ENCODE measurements at places on chromosomes 7 and 10.

- no peak for DNase-seq
These were observed 210.5 kb downstream of the BICC1 start for GRCh38 chr10:58723186-58723585.

GRCh38 chr7:151226875-151227782 lies at the start of gene ABCF2:
TSS of gene ABCF2 (minus strand) at chr7:151227205. CDS start at chr7:151226458, 747 bp downstream.
- DNase-seq = peak; percentile 95

GRCh38 chr10:1381339-1381738 lies 325.2 kb downstream of the WDR37 start:
- no peak for DNase-seq

DNA sequence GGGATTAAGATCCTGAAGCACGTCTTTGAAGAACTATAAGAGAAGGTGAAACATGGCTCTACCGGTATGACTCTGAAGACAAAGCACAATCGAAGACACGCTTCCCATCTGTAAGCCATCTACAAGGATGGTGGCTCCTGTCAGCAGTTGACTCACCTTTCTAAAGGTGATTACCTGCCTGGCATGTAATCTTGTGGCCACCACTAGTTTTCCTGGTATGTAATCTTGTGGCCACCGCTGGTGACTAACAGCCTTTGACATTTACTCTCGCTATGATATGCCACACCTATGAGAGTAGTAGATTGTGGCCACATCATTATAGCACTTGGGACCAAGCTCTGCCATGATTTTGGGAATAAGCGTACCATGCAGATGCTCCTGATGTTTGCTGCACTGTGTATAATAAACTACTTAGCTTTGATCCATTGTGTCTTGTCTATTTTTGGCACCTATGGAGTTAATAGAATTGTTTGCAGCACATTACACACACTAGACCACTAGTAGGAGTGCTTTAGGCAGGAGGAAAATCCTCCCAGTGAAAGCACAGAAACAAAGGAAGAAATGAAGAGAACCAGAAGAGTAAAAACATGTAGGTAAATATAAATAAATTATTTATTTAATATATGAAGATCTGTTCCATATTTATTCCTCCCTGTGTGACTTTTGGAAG lies 59.8 kb downstream of the VAX1 start:
- no peak for DNase-seq

DNA sequence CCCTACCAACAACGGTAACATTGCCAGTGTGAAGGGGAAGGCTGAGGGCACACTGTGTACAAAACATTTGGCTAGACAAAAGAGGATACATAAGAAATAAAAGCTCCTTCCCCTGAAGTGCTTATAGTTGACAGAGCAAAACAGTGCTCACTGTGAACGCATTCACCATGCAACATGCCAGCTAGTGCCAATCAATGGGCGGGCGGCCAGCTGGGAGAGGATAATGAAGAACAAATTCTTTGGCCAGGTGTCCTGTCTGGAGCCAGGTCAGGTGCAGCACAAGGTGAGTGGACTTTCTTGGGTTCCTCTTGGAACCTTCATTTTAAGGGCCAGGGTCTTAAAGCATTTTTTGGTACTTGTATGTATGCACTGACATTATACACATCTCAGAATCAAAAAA lies 106.1 kb downstream of the ICA1 start:
- no peak for DNase-seq

DNA sequence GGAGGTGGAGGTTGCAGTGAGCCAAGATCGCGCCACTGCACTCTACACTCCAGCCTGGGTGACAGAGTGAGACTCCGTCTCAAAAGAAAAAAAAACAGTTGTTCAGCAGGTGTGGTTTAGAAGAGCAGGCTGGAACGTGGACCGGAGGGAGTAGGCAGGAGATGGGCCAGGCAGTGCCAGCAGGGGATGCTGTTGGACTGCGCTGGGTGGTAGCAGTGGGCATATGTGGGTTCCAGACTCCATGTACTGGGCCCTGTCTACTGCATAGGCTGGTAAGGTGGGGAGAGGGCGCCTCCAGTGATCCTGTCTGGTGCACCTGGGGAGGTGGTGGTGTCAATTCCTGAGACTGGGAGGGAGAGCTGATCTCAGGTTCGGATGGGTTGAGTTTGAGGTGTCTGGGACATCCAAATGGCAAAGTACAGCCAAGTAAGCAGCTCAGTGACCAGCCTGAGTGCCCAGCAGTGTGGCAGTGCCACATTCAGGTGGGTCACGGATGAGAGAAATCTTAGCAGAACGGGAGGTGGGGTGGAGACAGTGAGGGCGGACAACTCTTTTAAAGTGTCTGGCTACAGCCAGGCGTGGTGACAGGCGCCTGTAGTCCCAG lies 25.9 kb downstream of the SFXN4 start:
- DNase-seq = peak; percentile 65

DNA sequence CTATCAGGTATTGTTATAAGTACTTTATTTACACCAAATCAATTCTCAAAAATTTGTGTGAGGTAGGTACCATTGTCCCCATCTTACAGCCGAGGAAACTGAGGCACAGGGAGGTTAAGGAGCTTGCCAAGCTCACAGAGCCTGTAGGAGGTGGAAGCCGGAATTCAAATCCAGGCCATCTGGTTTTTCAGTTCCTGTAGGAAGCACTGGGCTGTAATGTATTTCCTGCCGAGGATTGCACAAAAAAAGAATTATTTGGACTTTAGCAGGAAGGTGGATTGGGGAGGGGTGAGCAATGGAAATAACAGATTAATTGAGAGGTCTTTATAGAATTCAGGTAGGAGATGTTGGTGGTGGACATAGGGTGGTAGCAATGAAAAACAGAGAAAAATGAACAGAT lies 315.3 kb upstream of the AUTS2 start:
- no peak for DNase-seq

- no peak for DNase-seq
These were observed 48.5 kb downstream of the GNAT3 start for GRCh38 chr7:80463272-80463920.

DNA sequence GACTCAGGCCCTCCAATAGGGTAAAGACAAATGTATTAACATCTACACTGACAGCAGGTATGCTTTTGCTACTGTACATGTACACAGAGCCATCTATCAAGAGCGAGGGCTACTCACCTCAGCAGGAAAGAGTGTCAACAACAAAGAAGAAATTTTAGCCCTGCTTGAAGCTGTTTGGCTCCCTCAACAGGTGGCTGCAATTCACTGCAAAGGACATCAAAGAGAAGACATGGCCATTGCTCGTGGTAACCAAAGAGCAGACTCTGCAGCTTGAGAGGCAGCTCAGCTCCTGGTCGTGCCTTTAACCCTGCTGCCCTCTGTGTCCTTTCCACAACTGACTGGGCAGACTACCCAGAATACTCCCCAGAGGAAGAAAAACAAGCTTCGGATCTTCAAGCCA lies 5.1 kb downstream of the AKR1B15 start:
- no peak for DNase-seq

DNA sequence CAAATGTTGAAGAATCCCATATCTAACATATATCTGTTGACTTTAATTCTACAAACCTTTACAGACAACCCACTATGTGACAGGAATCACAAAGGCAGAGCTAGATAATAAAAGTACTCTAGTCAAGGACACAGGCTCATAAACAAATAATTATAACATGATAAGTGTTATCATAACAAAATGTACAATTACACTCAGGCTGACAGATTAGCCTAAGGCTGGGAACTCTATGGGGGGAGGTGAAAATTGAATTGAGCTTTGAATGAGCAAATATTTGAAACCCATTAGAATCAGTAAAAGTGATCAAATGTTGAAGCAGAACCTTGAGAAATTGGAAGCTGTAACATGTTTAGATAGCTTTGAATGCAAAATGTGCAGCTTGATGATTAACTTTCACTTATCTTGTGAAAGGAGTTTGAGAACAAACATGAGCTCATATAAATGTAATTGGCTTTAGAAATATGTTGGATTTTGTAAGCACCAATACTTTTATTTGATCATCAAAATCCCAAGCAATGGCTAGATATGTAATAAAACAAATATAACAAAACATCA lies 970.2 kb downstream of the SORCS3 start:
- no peak for DNase-seq

- no peak for DNase-seq
These were observed 38.6 kb upstream of the TRIM8 start for GRCh38 chr10:102605712-102606111.

- no peak for DNase-seq
These were observed 108.6 kb downstream of the CDK6 start for GRCh38 chr7:92727755-92728154.

GRCh38 chr10:110356628-110357245 lies 52.0 kb upstream of the SMNDC1 start:
- DNase-seq = no peak

DNA sequence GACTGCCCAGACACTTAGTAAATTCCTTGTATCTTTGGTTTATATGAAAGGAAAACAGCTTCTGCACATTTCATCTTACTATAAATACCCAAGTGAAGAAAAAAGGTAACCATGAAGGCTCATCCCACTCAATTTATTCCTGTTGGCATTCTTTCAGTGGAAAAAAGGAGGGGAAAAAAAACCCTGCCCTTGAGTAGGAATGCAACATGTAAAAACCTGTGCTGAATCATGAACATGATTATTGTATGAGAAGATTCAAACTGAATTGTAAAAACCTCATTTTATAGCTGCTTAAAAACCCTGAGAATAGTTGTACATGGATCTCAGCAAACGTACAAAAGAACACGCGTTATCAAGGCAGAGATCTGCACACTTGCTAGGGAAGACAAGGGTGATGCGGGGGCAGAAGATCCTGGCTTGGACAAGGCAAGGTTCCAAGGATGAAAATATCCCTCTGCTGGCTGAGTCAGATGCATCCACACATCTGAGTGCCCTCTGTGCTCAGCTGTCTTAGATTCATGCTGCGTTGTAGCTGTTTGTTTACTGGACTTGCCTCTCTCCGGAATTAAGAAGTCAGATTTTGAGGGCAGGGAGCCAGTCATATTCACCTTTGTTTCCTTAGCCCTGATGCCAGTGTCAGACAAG lies 658.2 kb downstream of the PARD3 start:
- no peak for DNase-seq

- no peak for DNase-seq
These were observed 95.5 kb downstream of the MBL2 start for GRCh38 chr10:52677086-52677485.

- no peak for DNase-seq
These were observed 98.9 kb upstream of the KIF5B start for GRCh38 chr10:32155075-32155516.

DNA sequence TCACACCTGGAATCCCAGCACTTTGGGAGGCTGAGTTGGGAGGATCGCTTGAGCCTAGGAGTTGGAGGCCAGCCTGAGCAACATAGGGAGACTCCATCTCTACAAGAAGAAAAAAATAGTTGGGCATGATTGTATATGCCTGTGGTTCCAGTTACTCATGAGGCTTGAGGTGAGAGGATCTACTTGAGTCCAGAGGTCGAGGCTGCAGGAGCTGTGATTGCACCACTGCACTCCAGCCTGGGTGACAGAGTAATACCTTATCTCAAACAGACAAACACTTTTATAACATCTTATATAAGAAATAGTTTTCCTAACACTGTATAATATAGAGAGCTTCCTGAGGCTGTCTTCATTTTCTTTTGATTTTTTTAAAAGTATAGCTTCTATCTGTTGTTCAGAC lies 448.4 kb upstream of the COBL start:
- no peak for DNase-seq

- no peak for DNase-seq
These were observed 12.9 kb upstream of the BMS1 start for GRCh38 chr10:42769673-42770072.

- no peak for DNase-seq
These were observed 253.1 kb upstream of the IGFBP3 start for GRCh38 chr7:46174196-46174580.

DNA sequence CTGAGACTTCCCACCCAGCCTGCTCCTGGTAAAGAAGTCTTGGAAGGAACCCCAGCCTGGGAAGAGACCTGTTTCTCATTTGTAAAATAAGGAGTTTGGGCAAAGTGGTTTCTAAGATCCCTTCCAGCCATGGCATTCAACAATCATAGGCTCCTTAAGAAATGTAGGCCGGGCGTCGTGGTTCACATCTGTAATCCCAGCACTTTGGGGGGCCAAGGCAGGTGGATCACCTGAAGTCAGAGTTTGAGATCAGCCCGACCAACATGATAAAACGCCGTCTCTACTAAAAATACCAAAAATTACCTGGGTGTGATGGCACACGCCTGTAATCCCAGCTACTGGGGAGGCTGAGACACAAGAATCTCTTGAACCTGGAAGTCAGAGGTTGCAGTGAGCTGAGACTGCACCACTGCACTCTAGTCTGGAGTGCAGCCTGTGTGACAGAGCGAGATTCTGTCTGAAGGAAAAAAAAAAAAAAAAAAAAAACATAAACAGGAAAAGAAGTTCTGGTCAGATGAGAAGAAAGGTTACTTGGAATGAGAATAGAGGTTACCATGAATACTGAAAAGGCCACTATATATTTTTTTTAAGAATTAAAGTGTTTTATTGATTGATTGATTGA lies 15.9 kb downstream of the DLG5 start:
- no peak for DNase-seq

DNA sequence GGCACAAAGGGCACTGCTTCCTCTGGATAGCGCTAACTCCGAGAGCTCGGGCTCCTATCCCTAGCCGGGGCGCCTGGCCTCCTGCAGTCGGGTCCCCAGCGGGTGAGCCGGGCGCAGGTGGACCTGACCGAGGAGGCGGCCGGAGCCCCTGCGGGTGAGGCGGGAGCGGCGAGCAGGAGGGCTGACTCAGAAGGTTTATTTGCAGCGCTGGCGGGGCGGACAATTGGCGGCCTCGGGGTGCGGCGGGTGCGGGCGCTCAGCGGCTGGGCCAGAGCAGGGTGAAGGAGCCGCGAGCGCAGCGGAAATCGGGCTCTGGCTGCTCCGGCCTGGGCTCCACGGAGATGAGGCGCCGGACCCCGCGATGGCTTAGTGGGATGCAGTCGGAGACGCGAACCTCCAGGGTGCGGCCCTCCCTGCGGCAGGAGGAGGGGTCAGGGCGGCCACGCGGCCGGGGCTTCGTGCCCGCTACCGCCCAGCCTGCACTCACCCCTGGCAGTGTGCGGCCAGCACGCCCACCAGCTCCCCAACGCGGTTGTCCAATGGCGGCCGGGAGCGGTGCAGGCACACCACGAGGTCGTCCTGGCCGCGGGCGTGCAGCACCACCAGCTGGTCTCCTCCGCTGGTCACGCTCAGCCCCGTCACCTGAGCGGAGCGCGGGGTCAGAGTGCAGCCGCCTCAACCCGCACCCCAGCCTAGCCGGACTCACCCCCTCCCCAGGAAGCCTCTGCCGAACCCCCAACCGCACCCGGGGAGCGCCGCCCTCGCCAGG lies 16.1 kb downstream of the MYO1G start:
- DNase-seq = no peak

- DNase-seq = no peak
These were observed 17.6 kb downstream of the ERLIN1 start for GRCh38 chr10:100168313-100168643.
